AG09309 (cell line): ENCODE measurements at places on chromosomes 1 and 21.
A peak's percentile ranks its signal among the peaks of the same experiment; 100 is the strongest.

DNA sequence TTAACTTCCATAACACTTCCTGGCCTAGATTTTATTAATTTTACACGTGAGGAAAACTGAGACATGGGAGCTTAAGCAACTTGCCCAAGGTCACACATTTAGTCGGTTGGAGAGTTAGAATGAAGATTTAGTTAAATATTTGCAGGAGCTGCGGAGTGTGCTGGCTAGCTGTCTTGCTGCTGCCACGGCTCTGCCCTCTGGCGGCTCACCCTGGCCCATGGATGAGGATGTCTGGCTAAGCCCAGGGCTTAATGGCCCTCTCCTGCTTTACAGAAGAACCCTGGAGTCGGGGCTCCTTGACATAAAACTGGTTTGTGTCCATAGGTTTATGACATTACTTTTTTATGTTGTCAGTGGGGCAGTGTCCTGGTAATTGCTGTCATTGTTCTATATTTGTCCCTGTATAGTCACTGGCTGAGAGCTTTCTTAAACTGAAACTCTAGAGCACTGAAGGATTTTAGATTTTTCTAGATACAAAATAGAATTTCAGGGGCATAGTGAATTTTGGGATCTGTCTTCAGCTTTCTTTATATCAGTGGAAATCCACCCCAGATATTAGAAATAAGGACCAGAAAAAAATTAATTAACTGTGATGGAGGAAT is 88.9 kb upstream of the WLS start:
- no peak for DNase-seq

DNA sequence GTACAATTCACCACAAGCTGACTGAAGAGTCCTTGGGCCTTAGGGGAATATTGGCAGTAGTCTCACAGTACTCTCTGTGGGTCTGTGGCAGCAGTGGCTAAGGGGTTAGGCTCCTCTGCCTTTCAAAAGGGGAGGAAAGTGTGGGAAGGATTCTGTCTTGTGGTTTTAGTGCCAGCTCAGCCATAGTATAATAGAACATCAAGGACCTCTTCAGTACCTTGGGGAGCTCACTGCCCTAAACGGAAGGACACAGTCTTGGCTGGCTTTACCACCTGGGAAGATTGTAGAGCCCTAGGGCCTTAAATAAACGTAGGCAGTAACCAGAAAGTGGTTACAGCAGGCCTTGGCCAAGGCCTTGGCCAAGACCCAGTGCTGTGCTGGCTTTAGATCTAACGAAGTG is 265.7 kb downstream of the COL11A1 start:
- DNase-seq: no peak

DNA sequence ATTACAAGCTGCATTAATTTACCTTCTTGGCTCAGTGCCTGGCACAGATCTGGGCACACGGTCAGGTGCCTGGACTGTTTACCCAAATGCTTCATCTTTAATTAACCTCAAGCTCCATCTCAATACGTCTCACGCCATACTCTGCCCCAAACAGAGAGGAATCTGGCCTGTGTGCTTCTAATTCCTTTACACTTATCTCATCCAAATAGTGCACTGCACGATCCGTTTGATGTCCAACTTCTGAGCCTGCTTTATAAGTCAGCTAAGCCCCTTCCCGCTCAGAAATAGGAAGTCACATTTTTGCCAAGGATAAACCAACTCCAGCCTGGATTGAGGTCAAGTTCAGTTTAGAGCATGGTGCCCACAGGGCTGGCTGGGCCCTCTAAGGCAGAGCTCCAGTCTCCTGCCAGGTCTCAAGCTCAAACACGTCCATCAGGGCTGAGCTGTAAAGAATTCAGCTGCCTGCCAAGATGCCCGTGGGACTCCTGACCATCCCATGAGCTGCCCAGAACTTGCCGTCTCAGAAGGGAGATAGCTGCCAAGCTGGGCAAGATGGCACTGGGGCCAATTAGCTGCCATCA is 233.5 kb downstream of the TRABD2B start:
- no peak for DNase-seq

- DNase-seq: no peak
Observed at GRCh38 chr1:160109686-160110085, 5.9 kb upstream of the ATP1A2 start.

DNA sequence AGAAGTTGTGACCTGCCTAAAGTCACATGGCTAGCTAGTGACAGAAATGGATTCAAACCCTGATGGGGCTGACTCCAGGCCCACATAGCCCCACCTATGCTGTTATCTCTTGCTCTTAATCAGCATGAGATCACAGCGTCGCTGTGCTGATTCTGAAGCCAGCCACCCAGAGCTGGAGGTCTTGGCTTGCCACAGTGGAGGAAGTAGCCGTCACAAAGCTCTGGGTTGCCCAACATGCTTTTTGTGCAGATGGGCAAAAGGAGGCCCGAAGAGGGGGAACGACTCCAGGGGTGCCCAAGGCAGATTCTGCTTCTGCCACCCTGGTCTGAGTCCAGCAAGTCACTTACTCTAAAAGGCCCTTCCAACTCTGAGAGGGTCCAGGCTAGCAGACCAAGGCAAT is 14.7 kb upstream of the MFSD2A start:
- DNase-seq: no peak

DNA sequence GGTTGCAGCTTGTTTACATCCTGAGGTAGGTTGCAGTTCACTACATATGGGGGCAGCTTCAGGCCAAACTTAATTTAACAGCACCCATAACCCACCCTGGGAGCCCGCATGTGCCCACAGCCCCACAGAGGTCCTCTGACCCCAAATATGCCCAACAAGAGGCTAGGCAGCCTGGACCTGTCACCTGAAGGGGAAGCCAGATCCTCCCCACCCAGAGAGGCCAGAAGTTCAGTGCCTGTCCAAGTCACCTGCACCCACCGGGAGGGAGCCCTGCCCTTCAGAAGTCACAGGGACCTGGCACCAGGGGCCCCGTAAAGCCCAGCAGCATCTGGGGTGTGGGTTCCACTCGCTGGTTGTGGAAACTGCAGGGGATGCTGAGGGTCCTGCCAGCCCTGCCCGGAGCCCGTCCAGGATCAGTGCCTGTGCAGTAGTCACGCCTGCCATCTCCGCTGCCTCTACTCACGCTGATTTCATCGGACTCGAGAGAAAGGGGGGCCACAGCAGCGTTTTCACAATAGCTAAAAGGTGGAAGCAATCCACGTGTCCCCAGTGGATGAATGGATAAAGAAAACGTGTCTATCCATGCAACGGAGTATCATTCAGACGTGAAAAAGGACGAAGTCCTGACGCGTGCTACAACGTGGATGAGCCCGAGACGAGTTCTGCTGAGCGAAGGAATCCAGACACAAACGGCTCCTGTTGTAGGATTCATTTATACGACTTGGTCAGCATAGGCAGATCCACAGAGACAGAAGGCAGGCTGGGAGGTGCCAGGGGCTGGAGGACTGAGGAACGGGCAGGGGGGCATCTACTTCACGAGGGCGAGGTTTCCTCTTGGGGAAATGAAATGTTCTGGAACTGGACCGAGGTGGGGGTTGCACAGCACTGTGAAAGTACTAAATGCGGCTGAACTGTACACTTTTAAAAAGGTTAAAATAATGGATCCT is 33.9 kb upstream of the COL6A2 start:
- no peak for DNase-seq

DNA sequence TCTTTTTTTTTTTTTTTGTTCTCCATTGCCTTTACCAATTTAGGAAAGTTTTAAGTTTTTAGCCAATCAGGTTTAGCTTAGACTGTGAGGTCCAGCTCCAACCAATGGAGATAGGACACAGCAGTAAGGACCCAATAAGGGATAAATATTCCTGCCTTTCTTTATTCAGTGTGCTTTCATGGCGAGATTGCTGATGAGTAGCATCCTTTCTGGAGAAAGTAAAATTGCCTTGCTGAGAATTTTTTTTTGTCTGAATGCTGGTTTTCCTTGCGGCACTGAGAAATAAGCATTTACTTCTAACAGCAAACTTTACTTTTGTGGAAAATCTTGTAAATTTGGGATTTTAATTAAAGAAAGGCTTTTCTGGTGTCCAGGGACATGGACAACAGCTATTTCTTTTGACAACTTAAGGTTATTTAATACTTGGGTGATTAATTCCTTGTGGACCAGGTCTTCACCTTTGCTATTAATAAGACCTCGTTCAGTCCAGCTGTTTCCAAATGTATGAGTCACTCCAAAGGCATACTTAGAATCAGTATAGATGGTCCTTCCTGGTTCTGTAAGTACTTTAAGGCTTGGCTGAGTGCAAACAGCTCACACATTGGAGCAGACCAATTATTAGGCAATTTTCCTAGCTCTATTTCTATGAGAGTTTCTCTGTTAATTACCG is 54.1 kb downstream of the SERINC2 start:
- no peak for DNase-seq

DNA sequence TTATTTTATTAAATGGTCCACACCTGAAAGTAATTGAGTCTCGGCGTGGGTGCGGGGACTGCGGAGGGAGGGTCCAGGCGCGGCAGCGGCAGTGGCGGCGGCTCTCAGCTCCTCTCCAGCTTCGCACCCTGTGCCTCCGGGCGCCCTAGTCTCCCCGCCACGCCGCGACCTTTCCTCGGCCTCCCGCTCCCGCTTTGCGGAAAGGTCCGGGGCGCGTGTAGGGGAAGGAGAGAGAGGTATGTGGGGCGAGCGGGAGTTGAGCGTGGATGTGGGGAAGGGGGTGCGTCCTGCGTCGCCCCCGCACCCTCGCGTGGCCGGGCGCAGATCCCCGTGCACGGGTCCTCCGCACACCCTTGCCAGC is 13.4 kb upstream of the ALX3 start:
- DNase-seq: no peak

DNA sequence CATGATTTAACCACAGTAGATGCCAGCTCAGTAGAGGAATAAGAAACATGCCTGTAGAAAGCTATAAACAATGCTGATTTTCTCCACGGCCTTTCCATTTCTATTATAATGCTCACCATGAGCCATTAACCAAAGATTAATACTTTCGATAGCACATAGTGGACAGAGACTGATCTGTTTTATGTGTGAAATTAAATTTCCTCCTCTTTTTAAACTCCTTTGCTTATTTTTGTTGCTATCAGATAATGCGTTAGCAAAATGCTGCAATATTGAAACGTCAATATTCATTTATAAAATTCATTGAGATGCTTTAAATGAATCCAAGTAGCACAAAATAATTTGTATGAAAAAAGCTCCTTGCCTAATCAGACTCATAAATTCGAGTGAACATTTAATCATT is 1807.9 kb downstream of the MRPL39 start:
- no peak for DNase-seq

DNA sequence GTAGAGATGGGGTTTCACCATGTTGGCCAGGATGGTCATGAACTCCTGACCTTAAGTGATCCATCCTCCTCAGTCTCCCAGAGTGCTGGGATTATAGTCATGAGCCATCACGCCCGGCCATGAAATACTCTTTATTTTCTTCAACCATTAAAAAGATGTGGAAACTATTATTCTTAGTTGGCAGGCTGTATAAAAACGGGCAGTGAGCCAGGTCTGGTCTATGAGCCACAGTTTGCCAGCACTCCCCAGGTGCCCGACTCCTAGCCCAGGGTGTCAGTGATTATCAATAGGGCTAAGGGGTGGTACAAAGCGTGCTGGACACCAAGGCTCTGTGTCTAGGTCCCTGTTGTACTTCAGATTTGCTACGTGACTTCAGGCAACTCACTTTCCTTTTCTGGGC is 3.7 kb upstream of the TMEM61 start:
- no peak for DNase-seq

DNA sequence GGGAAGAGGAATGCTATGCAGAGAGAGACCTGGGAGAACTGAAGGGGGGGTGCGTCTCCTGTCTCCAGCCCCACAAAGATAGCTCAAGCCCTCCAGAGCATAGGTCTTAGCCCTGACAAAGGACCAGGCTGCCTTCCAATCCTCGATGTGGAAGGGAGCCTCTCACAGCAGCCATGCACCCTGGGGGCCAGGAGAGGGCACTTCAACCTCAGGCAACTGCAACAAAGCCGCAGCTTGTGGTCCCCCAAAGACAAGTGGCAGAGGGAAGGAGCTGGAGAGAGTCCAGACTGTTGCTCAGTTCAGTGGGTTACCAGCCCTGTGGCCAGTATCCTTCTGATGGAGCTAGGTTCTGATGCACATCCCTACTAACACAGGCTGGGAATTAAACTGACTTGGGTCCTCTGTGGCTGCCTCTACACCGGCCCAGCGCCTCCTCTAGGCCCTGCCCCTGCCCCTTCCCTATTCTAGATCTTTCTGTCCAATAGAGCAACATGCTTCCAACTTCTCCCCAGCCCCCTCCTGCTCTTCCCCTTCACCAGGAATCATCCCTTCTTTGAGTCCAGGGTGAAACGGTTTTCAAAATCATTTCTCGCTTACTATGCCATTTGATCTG is 100.7 kb upstream of the SPATA6 start:
- peak; percentile 2 for DNase-seq
